NCI-H1694 (cell line): ENCODE measurements at places on chromosomes 1 and 21.
A peak's percentile ranks its signal among the peaks of the same experiment; 100 is the strongest.

DNA sequence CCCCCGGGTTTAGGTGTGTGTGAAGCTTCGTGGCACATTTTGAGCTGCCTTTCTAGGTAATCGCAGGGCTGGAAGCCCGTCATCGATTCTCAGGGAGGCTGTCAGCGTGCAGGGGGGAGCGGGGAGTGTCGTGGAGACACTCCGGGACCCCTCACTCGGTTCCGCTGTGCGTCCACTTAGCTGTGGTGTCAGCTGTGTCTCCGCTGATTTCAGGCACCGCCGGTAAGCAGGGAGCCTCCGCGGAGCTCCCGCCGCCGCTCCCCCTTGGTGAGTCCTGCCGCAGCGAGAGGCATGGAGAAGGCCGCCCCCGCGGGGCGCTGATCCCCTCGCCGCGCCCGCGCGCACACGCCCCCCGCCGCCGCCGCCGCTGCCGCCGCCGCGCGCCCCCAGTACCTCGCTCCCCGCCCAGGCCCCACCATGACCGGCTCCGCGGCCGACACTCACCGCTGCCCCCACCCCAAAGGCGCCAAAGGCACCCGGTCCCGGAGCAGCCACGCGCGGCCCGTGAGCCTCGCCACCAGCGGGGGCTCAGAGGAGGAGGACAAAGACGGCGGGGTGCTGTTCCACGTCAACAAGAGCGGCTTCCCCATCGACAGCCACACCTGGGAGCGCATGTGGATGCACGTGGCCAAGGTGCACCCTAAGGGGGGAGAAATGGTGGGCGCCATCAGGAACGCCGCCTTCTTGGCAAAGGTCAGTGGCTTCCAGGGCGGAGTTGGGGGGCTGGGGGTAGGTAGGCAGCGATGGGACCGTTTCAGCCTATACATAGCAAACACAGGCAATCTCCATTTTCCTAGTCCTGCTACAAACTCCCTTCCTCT is 995 bp downstream of the VASH2 start:
- DNase-seq = no peak

GRCh38 chr1:31936278-31936980 is 1.7 kb downstream of the PTP4A2 start:
- DNase-seq = no peak

DNA sequence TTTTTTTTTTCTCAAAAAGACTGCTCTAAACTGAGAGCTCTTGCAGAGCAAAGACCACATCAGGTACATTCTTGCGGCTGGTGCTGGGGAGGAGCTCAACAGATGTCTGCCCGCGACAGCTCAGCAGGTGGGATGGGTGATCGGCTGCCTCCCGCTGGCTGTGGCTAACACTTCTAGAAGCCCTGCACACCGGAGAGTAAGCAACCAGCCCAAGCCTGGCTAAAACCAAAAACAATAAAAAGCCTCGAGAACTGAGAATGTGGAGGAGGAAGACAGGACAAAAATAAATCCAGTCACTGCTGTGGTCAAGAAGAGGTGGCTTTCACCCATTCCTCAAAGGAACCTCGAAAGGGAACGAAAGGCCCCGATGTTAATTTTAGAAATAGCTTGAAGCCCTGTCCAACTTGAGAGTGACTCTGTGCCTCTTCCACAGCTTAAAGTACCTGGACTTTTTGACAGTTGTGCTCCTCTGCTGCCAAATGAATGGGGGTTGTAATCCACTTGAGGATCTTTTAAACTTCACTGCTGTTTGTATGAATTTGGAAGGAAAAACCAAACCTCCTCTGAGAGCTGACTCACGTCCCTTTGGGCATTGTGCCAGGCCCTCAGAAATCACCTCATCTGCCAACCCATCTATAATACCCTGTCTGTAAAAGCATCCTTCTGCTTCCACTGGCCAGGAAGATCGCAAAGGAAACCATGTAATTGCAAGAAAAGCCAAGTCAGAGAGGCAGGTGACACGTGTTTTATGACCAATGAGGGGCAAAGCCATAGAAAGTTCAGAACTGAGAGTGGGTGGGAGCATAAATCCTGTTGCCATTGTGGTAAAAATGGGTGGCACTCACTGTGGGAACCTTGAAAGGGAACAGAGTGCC is 78.6 kb downstream of the KCNN3 start:
- peak; percentile 27 for DNase-seq

DNA sequence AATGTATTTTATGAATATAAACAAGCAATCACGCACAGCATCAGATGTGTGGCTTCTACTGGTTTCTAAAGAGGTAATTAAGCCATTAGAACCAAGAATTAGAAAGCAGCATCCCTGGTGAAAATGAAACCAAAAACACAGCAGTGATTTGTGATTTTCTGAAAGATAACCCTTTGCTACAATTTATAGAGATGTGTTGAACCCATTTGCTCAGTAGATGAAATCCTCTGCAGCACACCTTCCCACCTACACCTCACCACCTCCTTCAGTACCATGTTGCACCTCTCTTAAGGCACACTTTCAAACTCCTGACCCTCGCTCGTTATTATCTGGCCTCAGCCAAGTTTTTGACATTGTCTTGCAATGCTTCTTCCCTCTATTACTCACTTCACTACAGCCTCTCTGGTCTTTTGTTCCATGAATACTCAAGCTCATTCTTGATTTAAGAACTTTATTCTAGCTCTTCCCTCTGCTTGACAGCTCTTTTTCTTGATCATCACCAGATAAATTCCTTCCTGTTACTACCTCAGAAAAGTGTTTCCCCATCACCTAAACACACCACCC is 38.6 kb downstream of the NSL1 start:
- no peak for DNase-seq

- DNase-seq = peak; percentile 66
Observed at GRCh38 chr1:161192476-161193465, 6.1 kb downstream of the ADAMTS4 start.

- no peak for DNase-seq
Observed at GRCh38 chr1:192860478-192861185, 51.8 kb downstream of the RGS2 start.

DNA sequence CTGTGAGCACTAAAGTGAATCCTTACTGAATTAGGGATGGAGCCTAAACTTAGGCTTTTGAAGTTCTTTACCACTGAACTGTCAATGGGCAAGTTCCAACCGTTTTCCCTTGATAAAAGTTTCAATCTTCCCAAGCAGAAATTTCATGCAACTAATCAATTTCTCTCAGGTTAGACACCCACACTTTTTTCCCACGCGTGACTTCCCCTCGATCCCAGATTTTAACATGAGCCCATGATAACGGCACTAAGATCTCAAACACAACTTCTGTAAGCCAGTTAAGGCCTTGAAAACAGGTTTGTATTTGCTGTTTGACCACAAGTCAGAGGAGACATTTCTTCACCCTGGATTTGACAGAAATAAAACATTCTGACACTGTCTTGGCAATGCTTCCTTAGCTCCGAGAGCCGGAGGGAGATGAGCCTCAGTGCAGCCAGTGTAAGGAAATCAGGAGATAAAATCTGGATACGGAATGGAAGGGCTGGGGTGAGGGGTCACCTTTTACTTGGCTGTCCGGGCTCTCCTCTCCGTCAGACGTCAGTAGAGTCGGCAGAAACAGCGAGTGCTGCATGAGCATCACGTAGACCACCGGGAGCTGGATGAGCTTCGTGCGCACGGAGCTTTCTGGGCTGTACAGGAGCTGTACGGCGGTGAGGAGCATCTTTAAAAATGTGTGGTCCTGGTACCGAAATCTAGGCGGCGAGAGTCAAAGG is 39.7 kb downstream of the MRAP start:
- DNase-seq = no peak

DNA sequence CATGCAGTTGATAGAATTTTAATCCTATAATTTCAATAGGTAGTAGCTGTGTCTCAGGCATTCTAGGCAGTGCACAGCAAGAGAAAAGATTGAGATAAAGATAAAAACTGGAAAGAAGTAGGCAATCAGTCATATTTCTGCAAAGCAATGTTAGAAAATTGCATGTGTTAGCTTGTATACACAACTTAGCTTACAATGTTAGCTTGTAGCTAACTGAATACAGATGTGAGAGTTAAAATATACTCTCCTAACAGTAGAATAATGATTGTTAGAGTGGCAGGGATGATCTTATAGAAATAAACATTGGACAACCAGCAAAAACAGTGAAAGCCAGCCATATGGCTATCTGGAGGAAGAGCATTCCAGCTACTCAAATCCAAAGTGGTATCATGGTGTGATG is 29.0 kb downstream of the PTPRC start:
- DNase-seq = no peak

GRCh38 chr1:1073743-1074587 is at the start of gene RNF223:
Gene RNF223 (minus strand): TSS chr1:1074306. CDS start chr1:1072566, 1,740 bp downstream.
- DNase-seq = no peak

DNA sequence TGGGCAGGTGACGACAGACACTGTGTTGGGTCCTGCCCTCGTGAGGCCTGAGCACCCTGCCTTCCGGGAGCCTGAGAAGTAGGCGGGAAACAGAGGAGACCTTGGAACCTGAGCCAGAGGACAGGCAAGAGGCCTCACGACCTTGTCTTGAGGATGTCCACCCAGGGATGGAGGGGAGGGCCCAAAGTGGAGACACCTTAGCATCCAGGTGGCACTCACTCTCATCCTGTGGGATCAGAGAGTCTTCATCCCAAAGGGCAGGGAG is 347.2 kb downstream of the NPHP4 start:
- DNase-seq = no peak

- no peak for DNase-seq
Observed at GRCh38 chr1:56688522-56689026, 43.5 kb downstream of the PRKAA2 start.

- no peak for DNase-seq
Observed at GRCh38 chr1:197451381-197451780, 183.3 kb downstream of the CRB1 start.

- DNase-seq = no peak
Observed at GRCh38 chr1:116426401-116426800, 53.4 kb downstream of the ATP1A1 start.

- DNase-seq = no peak
Observed at GRCh38 chr21:39662411-39662953, 49.7 kb downstream of the B3GALT5 start.

- DNase-seq = no peak
Observed at GRCh38 chr1:61452176-61453035, 272.5 kb downstream of the TM2D1 start.

- no peak for DNase-seq
Observed at GRCh38 chr21:26964170-26964778, 2.6 kb downstream of the ADAMTS5 start.

- no peak for DNase-seq
Observed at GRCh38 chr1:219427989-219428388, 184.9 kb downstream of the ZC3H11B start.

GRCh38 chr1:29785137-29785527 is 548.8 kb downstream of the PTPRU start:
- no peak for DNase-seq
